ENCODE measurements at places on chromosomes 2 and 18.

DNA sequence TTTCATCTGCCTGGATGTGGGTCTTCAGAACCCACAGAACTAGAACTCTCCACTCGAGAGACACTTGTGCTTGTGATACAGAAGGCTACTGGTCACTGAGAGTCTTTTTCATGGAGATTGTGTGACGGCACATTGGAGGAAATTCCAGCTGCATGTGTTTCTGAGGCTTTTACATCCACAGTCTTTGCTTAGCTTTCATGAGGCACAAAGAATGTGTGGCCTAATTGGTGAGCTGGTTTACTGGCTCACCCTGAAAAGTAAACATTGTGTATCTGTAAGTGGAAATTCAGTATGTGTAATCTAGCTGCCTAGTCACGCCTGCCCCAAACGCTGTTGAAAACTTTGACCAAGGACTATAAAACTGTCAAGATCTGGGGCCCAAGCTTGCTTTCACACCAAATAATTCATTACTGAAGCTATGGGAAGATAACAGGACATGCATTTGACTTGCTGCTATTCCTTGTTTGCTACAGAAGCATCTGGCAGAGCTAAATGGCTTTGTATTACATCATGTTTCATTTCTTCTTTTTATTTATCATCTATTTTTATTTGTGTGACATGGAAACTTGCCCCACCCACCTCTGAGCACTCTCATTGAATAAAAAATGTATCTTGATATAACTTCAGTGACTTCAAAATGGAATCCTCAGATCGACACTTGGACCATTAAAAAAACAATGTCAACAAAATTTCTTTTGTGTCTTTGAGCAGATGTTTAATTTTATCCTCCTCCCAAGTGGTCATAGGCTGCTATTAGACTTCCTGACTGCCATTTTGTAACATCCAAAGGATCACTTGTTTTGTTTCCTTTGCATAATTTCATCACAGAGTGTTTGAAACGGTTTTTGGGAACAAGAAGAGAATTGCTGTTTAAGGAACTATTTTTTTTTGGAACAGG is 80.2 kb downstream of the EFEMP1 start:
- no peak for DNase-seq

DNA sequence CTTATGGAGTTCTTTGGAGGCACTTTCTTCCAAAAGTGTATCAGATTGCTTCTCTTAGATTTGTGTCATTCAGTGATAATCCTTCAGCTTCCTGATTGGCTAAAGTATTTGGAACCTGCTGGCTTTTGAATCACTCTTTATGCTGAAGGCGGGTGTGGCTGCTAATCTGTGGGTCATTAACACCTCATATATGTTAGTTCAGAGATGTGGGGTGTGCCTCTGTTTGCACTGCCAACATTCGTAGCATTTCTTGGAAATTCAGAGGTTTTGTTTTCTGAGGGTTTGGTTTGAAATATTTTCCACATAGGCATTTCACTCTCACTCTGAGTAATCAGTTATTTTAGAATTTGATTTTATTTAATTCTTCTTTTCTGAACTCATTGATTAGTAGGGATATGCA is 1604.4 kb upstream of the ACVR2A start:
- DNase-seq: no peak

DNA sequence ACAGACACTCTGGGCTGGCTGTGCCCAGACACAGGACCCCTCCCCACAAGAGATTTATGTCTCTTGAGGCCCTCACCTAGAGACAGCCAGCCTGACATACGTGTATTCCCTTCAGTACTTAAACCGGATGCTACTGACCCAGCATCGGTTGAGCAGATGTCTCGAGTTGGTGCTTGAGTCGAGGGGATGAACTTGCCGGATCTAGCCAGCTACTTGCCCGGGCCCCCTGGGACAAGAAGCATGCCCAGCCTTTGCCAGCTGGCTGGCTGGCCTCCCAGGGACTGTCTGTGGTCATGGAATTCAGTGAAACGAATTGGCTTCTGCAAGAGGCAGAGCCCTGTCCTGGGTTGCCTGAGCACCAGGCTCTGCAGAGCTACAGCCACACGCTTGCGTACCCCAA is 36.0 kb downstream of the DNMT3A start:
- peak; percentile 79 for DNase-seq

- no peak for DNase-seq
These were observed 312.7 kb downstream of the CELF4 start for GRCh38 chr18:37252854-37253393.

DNA sequence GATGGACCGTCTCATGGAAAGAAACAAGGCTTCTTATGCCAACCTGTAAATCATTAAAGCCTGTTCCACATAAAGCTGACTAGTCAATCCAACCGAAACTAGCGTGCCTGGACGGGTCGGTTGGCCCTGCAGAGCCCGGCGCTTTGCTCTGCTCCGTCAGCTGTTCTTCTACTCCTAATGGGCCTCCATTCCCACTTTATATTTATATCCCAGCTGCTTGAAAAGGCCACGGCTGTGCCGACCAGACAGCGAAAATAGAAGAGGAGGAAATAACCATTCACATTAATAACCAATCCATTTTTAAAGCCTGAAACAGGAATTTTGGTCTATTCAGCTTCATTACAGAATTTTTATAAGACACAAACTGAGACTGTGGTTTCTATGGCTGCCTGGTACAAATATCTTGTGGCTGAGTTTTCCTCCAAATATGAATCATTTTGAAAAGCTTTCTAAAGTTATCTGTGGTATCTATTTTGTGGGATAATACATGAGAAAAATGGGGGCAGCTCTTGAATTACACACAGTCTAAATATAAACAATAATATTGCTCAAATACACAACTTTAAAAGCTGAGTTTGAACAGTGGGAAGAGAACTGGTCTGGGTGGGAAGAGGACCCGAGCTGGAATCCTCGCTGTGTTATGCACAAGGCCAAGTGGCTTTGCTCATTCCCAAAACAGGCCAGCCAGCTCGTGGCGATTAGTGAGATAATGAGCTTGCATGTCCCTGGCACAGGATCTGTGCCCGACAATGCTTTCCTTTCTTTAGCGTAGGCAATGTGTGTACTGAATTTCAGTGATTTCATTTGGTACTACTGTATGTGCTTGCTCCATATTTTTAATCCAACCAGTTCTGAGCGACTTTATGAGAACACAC is 10.5 kb upstream of the FAM124B start:
- peak; percentile 51 for DNase-seq

DNA sequence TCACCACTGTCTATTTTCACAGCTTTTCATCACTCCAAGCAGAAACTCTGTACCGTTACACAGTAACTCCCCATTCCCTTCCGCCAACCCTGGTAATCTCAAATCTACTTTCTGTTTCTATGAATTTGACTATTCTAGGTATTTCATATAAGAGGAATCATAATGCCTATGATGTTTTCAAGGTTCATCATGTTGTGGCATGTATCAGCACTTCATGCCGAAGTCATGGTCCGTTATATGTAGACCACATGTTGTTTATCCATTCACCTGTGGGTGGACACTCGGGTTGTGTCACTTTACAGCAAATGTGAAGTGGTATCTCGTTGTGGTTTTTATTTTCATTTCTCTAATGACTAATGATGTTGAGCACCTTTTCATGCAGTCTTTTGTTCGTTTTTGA is 21.6 kb downstream of the CPSF3 start:
- DNase-seq: no peak

DNA sequence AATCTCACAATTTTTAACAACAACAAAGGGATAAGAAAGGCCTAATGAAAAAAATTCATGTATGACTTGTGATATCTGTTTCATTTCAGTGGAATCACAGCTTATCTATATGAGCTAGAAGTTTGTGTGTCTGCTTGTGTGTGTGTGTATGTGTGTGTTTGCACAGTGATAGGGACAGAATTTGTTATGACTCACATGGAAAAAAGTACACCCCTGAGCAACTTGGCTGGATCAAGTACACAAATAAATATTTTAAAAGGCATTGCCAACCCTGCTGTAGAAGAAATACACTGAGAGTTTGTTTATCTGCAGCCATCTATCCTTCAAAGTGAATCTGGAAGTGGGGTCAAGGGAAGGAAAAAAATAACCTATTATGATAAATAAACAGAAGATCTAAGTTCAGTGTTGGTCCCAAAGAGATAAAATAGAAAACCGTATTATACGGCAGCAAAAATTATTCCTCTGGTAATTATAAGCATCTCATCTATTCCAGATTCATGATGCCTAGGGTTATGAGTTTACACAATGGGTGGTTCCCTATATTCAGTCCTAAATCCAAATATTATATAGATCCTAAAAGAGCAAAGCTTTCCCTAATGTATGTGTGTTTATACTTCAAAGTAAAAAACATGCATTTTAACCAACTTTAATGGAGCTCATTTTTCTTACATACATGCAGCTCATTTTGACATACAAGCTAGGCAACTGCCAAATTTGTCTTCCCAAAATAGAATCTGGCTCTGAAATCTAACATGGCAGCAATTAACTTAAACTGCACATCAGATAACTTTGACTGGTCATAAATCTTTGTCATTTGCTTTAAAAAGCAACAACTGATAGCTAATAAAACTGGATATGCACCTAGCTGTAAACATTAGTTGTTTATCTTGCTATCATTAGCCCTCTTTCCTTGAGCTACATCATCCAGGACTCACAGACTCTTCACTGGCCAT is 420.6 kb downstream of the IRS1 start:
- DNase-seq: no peak

DNA sequence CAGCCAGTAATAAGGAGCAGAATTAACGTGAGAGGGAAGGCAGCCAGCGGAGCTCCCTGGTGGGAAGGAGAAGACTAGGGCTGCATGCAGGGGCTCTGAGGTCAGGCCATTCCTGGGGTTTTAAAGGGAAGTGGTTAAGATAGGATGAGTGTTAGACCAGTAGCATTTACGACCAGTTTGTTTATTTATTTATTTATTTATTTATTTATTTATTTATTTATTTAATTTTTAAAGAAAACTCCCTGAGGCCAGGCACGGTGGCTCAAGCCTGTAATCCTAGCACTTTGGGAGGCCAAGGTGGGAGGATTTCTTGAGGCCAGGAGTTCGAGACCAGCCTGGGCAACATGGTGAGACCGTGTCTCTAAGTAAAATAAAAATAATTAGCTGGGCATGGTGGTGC is 152.8 kb downstream of the FHOD3 start:
- DNase-seq: no peak

DNA sequence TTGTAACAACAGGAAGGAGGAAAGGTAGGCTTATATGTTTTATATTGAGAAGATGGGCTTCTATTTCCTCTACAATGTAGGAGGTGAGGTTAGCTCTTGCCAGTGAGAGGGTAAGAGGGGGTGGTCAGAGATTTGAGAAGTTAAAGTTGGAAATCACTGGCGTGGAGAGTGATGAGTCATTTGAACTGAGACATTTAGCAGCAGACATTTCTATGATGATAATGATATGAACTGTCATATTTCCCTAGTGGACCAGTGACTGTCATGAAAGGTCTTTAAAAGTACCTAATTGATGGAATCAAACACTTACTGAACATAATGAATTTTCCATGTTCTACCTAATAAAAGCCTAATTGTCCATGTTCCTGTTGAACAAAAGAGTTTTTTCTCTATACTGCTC is 126.1 kb downstream of the FAM161A start:
- DNase-seq: no peak

GRCh38 chr2:235988271-235989015 is 179.7 kb downstream of the GBX2 start:
- no peak for DNase-seq

- no peak for DNase-seq
These were observed 36.1 kb upstream of the MAPRE3 start for GRCh38 chr2:26934335-26934724.

GRCh38 chr18:12658426-12659138 is 675 bp upstream of the SPIRE1 start:
- peak; percentile 58 for DNase-seq

DNA sequence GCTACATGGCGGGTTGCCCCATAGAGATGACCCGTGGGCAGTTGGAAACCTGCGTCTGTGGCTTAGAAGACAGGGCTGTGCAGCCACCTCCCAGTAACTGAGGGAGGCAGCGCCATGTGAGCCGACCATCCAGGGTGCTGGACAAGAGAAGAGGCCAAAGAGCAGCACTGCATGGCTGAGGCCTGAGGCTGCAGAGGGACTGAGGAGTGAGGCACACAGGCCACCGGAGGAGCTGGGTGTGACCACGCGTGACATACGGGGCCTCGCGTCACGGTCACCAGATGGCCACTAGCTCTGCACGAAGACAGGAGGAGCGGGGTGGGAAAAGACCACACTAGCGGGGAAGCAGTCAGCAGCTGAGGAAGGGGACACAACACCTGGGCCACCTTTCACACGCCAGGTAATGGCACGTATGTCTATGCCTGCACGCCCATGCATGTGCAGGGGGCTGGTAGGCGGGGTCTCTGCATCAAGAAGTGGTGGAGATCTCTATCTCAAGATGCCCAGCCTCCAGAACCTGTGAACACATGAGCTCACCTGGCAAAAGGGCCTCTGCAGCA is 61.4 kb downstream of the NDUFA10 start:
- no peak for DNase-seq

DNA sequence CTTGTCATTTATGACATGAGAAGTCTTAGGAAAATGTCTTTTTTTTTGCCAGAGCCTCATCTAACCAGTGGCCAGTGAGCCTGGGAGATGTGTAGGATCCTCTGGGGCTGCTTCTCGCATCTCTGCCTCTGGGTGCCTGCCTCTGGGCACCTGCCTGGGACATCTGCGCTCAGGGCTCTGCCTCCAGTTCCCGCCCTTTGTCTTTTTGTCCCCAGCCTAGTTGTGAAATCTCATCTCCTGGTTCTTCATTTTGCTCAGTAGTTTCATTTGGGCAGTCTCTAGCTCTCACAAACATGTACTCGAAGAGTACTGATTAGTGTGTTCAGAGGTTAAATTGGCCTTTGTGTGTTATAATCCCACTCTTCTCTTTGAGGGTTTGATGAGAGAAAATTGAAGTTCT is 92.0 kb downstream of the LTBP1 start:
- DNase-seq: no peak

DNA sequence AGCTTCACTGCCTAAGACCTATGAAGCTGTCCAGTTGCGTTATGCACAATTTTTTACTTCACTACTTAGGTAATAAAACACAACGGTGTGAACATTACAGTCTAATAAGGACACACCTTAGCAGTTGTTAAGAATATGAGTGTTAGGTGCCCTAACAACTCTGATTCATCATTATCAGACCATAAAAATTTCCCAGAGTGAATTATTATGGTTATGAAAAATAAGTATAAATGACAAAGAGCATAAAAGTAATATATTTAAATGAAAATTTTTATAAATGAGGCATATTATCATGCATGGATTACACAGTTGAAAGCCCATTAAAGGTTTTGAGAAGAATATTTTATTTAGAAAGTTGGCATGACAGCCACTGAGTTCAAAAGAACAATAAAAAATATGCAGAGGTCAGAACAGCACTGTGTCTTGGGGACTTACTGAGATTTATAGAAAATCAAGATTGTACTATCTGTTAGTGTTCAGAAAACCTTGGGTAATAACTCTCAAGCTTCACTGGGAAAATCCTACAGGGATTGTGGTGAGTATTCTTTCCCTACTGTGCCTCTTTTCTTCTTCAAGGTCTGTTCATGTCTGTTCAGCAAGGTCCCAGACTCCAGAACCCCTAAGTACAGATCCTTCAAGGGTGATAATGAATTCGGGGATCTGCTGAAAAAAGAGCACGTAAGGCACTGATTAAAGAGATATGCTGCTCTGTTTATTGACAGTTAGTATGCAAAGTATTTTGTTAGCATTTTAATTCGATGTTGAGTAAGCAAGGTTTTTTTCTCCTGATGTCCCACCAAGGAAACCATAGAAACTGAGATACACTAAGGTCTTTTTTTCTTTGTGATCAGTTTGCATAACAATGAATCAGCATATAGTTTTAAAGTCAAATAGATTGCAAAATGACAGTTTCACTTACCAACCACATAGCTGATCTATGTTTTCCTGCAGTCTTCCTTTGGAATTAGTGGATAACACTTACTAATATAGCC is 250.0 kb downstream of the DSEL start:
- DNase-seq: no peak
